ENCODE measurements at places on chromosomes 6 and 20. TPM values are rescaled to one million over a fixed set of nuclear protein-coding genes. Genes with fewer than 3 reads are reported as not detected.

The ENPP3 gene
- 2.1 TPM for total RNA-seq

The SOX18 gene
- total RNA-seq: 21.5 TPM

The PLEKHG1 gene
- 50.3 TPM for total RNA-seq

The NHLRC1 gene
- total RNA-seq: 1.4 TPM

The MAS1 gene
- total RNA-seq: 0.58 TPM

DNA sequence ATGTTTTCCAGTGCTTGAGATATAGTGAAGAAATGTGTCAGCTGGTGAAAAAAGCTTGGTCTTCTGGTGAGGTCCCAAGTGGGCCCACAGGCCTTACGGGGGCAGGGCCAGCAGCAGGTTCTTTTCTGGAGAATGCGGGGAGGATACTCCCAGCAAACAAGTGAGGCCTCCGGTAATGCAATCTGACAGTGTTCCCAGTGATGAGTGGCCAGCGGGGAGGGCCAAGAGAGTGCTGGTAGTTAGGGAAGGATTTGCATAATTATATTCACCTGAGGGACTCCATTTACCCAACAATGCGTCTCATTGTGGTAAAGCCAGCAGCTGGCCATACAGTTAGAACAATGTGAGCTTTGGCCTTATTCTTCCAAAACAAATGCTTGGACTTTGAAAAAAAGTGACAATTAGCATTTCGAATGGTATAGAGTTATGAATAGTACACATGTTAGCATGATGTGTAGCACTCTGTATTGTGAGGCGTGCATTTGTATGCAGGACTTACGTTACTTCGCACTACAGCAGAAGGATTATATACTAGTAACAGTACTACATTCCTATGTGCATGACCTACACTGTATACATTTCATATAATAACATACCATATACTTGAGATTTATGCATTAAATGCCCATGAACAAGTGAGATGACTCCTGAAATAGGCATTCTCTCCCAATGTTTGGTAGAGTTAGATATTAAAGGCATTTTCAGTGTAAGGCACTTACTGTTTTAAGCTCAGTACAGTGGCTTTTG lies 69.8 kb downstream of the MYB start:
- no peak for DNase-seq
- no peaks in the 10 kb centered on the region for H3K36me3 ChIP-seq
- H3K27me3 ChIP-seq: no peaks in the 10 kb centered on the region

DNA sequence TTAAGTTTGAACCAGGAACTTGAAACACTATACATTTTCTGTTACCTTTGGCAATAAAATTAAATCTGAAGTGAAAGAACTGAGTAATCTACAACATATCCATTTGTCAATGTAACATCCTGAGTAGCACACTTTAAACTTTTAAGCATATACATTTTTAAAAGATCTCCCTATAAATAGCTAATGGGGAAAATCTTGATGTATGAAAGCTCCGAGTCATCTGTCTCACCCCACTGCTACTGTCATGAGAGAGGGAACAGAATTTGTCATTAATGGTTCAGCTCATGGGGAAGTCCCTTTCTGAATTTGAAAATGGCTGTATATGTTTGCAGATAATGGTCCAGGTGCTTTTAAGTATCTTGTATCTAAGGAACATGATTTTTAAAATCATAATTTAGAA lies 55.2 kb upstream of the NOX3 start:
- H3K4me1 ChIP-seq: no peaks in the 10 kb centered on the region
- H3K4me3 ChIP-seq: no peak overlapping the region
- H3K36me3 ChIP-seq: no peaks in the 10 kb centered on the region
- H3K27me3 ChIP-seq: no peaks in the 10 kb centered on the region
- no peak overlapping the region for H3K27ac ChIP-seq
- no peak for DNase-seq

GRCh38 chr6:136699358-136699757 lies 92.9 kb downstream of the MAP3K5 start:
- H3K36me3 ChIP-seq: no peaks in the 10 kb centered on the region
- no peak for DNase-seq
- no peak overlapping the region for H3K27ac ChIP-seq
- no peaks in the 10 kb centered on the region for H3K27me3 ChIP-seq
- no peak overlapping the region for H3K4me3 ChIP-seq
- H3K4me1 ChIP-seq: no peaks in the 10 kb centered on the region

DNA sequence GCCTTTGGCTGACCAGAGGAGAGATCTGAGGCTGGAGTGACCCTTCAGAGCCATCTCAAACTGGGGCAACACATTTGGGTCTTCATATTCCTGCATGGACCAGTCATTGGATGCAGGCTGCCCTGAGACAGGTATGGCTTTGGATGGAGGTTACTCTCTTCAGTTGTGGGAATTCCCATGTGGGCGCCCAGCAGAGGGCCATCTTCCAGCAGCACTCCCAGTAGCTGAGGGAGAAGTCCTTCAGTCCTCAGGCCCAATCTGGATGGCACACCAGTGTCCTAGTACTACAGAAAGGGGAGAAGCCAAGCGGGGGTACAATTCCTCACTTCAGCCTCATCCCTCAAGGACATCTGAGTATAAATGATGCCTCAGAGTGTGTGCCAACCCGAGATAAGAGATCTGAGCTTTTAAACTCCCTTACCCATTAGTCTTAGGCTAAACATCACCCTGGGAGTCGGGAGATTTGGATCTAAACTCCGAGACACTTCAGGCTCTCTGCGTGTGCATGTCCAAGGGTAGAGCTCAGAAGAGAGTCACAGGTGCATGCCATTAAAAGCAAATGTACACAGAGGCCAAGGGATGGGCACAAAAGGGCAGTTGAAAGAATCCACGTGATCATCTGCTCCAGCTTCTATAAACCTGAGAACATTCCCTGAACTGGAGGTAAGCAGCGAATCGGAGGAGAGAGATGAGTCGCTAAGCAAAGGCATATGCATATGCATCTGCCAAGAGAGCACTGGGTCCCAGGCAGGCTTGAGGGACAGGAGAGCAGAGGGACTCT lies 204.6 kb downstream of the CD83 start:
- H3K36me3 ChIP-seq: no peaks in the 10 kb centered on the region
- no peak overlapping the region for H3K27ac ChIP-seq
- no peak for DNase-seq
- H3K4me1 ChIP-seq: no peaks in the 10 kb centered on the region
- no peak overlapping the region for H3K4me3 ChIP-seq

All from uterus (tissue), 4 donors.